Osteoblast (primary cell): ENCODE measurements at places on chromosomes 7 and 10.
A peak's percentile ranks its signal among the peaks of the same experiment; 100 is the strongest.

DNA sequence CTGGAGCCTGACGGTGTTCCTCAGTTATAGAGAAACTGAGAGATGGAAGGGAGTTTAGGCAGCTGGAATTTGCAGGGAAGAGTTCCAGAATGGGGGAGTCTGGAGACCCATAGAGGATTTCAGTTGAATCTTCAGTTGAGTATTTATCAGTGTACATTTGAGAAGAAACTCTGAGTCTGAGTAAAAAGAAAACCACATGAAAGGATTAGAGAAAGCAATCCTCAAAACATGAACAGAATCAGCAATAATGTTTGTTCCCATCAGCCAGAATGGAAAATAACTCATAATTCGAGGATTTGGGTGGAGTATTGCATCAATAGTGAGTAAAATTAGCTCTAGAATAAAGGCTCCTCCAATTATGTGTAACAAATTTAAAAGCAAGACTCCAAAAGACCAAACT is 130.0 kb upstream of the AHR start:
- DNase-seq = no peak

DNA sequence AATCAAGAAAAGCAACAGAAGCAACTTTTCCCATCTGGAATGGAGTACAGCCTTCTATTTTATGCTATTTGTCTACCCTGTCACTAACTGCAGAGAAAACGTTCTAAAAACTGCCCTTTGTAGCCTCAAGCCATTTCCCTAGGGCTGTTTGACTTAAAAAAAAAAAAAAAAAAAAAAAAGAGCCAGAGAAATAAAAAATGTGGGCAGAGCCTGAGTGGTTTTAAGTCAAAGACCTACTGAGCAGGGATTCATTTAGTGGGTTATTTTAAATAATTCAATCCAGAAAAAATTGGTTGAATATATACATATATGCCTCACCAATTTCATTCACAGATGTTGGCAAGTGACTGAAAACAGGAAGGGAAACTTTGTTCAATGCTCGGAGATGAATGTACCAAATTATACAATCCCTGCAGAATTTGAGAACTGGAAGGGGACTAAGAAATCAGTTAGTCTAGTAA is 75.2 kb downstream of the PPP1R3C start:
- no peak for DNase-seq

GRCh38 chr7:17466216-17466615 is 167.8 kb downstream of the AHR start:
- DNase-seq = peak; percentile 19

DNA sequence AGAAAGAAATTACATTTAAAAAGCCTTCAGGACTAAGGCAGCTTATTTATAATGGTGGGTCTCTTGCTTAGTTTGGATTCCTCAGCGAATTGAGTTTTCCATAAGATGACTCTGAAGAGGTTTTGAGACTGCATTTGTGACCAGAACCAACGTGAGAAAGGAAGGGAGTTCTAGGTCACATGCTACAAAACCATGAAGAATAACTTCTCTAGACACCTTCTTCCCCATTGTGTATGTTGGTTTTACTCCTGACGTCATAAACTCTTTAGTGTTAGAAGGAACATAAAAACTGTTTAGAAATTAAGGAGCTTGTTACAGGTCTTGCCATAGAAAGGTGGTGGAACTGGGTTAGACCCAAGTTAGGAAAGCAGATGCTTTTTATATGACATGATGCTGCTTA is 11.1 kb downstream of the PTPN12 start:
- no peak for DNase-seq

- no peak for DNase-seq
Measured at GRCh38 chr7:17617380-17617779, 318.9 kb downstream of the AHR start.

- no peak for DNase-seq
Measured at GRCh38 chr10:131869344-131869743, 31.5 kb upstream of the PPP2R2D start.

DNA sequence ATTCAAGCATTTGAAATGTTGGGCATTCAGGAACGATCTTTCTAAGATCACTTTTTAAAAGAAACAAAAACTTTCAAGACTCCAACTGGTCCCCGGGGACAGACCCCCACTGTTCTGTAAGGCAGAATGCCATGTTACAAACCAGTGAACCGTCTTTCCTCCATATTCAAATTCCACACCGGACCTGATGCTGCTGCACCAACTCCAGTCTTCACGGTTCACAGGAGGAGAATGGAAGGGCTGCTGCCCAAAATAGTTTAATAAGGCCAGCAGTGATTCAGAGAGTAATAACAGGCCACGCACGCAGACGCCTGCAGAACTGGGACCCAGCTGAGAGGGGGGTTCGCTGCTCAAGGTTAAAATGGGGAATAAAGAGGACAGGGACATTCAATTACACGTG is 47.2 kb downstream of the OSBPL3 start:
- no peak for DNase-seq

- DNase-seq = peak; percentile 81
Measured at GRCh38 chr10:69303632-69304051, 25.3 kb downstream of the HK1 start.

GRCh38 chr7:1123715-1124114 is 35.8 kb downstream of the GPER1 start:
- DNase-seq = peak; percentile 98

- DNase-seq = no peak
Measured at GRCh38 chr10:98144985-98145384, 10.5 kb downstream of the R3HCC1L start.

DNA sequence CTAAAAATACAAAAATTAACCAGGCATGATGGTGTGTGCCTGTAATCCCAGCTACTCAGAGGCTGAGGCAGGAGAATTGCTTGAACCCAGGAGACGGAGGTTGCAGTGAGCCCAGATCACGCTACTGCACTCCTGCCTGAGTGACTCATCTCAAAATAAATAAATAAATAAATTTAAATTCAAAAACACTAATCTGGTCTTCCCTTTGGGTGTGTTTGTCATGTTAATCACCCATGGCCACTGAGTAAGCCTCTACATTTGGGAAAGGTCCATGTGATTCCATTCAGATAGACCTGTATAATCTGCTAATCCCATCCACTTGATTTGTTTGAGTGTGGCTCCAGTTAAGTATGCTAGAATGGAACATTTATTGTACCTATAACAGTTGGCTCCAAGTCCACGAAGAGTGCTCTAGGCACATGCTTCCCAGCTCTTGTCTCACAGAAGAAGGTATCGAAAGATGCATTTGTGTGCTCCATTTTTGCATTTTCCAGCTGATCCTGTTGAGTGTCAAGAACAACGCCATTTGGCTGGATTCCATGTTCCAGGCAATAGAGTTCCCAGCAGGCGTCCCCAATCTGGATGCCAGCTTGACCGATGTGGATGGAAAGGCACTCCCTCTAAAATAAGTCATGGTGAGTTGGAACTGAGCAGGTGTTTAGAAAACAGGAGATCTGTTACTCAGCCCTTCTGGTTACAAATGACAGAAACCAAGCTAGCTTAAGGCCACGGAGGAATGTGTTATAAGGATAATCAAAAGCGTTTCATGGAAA is 4.0 kb downstream of the TUBAL3 start:
- DNase-seq = no peak

DNA sequence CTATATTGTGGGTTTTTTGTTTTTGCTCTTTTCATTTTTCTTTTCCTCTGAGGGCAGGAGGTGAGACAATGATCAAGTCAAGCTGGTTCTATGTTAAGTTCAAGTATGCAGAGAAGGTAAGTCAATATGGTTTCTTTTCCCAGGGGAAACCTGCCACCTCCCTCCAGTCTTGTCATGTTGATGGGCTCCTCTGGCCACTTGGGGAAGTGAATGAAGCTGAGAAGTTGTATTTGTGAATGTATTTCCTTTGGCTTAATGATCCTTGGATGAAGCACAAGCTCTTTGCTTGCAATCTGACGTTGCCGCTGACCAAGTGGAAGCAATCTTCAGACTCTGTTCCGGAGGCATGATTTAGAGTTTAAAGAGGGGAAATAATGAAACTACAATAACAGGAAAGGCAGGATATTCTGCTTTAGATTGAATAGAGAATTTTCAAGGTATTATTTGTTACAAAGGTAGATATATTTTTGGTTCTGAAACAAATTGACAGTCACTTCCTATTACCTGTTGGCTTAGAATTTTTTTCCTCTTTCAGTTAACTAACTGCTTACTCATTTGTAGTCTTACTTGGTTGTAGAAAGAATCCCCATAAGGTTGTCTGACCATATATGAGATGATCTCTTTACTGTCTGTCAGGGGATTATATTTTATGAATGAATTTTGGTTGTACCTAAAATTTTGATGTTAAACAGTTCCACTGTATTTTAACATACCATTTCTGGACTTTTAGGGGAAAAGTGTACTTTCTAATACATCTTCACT is 369.6 kb downstream of the AUTS2 start:
- no peak for DNase-seq

- DNase-seq = peak; percentile 39
Measured at GRCh38 chr10:97180363-97180755, 5.4 kb downstream of the SLIT1 start.

DNA sequence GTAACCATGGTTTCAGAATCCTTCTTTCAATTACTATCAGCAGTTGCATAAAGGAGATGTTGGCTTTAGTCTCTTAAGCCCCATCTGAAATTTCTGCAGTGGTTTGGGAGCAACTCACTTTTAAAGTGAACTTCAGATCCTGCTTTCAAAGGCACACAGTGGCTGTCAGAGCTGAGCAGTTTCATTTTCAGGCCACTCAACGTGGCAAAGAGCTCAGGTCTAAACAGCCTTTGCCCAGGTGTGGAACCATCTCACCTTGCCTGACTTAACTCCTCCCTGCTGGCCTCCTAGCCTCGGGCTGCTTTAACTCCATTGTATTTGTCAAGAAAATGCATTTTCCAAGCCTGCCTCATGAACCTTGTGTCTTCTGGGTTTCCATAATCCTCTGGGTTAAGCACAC is 197.5 kb upstream of the KMT2E start:
- no peak for DNase-seq

DNA sequence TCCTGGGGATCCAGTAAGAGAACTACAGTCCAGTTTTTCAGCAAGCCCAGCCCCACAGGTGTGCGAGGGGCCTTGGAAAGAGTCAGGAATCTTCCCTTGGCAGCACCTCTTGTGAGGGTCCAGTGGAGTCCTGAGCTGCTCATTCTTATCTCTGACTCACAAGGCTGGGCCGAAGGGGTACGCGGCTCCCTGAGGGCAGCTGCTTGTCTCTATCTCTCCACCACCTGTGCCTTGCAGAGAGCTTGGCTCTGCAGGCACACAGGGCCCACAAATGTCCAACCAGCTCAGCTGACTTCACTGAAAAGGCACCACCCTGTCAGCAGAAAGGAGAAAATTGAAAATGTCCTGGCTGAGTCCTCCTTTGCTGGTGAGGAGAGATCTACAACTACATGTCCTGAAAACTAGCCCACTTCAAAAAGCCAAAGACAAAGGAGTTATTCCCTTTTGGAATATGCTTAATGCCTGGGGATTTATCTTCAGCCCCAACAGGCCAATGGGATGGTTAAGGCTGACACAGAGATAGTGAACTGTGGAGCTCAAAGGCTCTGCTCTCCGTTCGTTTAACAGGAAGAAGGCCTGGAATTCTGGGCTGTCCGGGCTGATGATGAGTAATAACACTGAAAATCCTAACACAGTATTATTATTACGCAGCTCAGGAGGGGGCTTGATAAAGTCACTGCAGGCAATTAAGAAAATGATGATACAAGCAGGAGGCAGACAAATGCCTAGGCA is 23.4 kb downstream of the UROS start:
- DNase-seq = no peak

GRCh38 chr10:78044699-78045098 is 11.0 kb downstream of the RPS24 start:
- peak; percentile 36 for DNase-seq

DNA sequence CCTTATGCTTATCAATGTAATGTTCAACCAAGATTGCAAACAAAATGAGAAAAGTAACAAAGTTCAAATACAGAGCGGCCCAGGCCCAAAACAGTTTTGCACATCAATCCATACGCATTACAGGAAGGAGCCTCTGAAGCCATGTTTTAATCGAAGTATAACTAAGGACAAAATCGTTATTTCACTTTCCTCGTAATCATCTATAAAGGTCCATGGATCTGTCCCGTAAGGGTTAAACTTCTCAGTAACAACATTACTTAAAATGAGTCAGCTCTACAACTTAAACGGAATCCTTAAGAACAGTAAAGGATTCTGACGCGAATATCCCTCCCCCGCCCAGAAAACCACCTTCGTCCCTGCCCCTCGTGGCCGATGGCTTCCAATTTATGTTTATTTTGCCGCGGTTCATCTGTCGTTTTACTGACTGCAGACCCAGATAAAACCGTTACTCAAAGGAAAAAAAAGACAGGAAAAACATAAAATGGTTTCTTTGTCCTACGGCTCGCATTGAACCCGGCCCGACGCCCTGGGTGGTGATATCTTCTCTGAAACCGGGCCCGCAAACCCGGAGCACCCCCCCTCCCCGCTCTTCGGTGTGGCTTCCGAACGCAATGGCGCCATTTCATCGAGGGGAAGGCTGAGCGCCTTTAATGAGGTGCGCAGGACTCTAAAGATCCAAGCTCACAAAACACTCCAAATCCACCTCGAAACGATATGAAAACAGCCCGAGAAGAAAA is 1.1 kb downstream of the HNRNPA2B1 start:
- DNase-seq = no peak

- DNase-seq = peak; percentile 68
Measured at GRCh38 chr7:27220440-27220955, 20.6 kb upstream of the HOXA13 start.

DNA sequence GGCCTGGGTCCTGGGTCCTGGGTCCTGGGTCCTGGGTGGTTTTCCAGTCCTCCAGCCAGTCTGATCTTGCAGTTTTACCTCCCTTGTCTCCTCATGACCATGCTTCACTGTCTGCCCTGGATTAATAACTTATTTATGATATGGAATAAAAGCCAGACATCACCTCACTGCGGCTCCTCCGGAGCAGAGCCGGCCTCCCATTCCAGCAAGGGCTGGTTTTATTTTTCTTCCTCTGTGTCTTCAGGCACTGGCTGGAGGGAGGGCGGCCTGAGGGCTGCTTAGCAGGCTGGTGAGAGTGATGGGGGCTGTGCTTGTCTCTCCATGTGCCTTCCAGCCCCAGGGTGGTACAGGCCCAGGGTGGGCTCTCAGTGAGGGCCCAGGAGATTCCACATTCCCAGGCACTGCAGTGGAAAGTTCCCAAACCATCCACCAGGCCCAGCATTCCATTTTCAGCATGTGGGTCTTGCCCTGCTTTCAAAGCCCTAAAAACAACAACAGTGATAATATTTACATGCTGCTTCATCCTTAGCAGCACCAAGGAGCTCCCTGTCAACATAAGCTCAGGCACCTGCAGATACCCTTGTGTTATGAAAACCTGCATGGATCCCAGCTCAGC is 12.6 kb downstream of the ADAMTS14 start:
- peak; percentile 84 for DNase-seq

DNA sequence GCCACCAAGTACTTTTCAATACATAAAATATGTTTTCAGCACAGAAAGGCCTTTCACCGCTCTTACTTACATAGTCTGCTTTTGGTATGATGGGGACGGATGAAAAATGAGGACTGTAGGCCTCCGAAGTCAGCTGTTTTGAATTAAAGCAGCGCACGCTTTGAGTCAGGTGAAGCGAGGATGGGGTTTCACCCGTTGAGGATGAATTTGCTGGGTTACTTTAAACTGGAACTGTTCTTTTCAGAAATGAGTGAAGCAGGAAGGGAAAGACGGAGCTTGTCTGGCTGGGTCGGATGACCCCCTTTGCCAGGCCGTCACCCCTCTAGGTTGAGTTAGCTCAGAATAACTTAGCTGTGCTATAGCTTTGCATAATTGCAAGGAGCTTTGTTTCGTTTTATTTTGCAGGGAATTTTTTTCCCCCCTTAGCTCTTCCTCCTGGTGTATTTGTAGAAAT is 40.0 kb downstream of the CUX1 start:
- no peak for DNase-seq
